Fibroblast of skin of back (primary cell): ENCODE measurements at places on chromosomes 7 and 10.

DNA sequence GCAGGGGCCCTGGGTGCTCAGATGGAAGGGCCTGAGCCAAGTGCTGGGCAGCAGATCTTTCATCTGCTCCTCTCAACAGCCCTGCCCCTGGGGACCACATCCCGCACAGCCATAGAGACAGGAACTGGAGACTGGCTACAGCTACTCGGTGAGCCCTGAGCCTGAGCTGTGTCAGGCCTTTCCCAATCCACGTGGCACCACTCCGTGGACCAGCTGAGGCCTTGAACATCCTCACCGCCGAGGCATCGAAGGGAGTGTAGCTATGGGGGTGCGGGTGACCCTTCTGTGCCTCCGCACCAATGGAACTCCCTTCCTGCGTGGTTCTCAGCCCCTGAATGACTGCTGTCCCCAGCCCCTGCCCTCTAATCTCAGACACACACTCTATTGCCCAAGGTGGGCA lies 362.7 kb upstream of the SHH start:
- no peak for DNase-seq

DNA sequence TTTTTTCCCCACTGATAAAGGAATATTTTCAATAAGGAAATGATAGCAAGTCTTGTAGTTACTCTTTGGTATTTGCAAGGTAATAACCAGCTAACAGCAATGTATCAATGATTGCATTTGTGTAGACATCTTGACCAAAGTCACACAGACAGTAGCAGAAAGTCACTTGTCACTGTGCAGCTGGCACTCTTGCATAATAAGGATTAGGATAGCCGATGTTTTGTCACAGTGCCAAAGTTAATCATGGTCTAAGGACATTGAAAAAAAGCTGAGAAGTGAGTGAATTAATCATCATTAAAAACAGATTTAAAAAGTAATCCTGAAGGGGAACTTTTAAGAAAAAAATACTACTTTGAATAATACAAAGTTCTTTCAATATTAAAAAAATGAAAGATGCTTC lies 834.3 kb upstream of the C7orf33 start:
- DNase-seq: no peak

DNA sequence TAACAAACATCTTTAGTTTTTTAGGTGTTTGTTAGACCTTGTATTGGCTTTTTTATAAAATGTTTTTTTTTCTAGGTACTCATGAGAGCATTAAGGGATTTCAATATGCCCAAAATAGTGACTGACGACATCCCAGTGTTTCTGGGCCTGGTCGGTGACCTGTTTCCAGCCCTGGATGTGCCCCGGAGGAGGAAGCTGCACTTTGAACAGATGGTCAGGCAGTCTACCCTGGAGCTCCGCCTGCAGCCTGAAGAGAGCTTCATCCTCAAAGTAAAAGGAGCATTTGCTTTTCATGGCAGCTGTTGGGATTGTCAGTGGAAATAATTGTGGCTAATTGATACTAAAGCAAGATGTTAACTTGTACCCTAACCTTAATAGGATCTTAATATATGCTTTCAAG lies 161.5 kb downstream of the DNAH11 start:
- DNase-seq: no peak

- DNase-seq: peak; percentile 68
These were observed 9.6 kb downstream of the CCL26 start for GRCh38 chr7:75762350-75762917.

DNA sequence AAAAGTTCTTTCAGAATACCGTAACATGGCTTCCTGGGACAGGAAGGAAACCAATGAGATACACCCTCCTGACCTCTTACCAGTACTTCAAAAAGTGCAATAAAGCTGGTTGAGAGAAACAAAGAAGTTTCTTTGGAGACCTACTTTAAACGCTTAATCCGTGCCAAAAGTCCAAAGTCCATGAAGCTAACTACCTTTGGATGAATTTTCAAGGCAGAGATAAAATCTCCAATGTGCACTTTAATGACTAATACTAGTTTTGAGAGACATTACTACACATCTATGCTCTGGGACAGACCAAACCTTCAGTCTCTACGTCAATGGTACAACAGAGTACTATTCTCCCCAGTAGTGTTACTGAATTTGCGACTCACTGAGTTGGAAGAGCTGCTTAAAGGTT lies 46.1 kb downstream of the UBE2H start:
- no peak for DNase-seq

DNA sequence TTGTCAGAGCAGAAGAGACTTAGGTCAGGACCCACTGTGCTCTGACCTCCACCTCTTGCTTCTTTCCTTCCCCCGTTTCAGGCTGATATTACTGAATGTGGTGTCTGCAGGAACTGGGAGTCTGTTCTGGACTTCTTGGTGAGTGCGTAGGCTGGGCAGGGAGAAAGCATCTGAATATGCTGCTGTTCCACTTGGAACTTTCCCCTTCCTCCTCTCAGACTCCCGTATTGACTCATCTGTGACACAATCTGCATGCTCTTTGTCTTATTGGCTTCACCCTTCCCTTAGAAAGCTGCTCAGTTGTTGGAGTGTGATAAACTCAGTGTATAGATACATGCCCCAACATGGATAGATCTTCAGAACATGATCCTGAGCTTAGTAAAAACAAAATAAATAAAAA lies 137.6 kb upstream of the HABP2 start:
- DNase-seq: no peak

DNA sequence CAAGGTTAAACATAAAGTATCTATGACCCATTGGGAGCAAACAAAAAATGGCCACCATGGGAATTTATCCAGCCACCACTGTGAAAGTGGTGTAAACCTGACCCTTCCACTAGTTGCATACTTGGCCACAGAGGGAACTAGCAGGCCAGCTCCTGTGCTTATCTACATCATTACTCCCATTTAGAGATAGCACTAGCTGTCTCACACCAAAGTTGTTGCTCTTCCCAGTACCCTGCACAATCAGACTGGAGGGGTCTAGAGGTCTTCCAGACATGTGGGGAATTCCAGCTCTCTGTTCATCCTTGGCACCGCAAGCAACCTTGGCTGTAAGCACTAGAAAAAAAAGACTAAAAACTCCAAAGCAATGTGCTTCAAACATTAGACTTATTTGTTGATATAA lies 113.9 kb downstream of the IPMK start:
- no peak for DNase-seq

GRCh38 chr7:8714791-8715190 lies 281.4 kb downstream of the NXPH1 start:
- DNase-seq: no peak

- peak; percentile 12 for DNase-seq
These were observed 51.2 kb upstream of the ANAPC16 start for GRCh38 chr10:72164617-72165016.

GRCh38 chr10:110534571-110534970 lies 32.9 kb upstream of the SMC3 start:
- no peak for DNase-seq

- no peak for DNase-seq
These were observed 48.4 kb downstream of the NKX6-2 start for GRCh38 chr10:132737390-132738048.

GRCh38 chr10:20630092-20630643 lies 266.9 kb downstream of the NEBL start:
- peak; percentile 5 for DNase-seq

DNA sequence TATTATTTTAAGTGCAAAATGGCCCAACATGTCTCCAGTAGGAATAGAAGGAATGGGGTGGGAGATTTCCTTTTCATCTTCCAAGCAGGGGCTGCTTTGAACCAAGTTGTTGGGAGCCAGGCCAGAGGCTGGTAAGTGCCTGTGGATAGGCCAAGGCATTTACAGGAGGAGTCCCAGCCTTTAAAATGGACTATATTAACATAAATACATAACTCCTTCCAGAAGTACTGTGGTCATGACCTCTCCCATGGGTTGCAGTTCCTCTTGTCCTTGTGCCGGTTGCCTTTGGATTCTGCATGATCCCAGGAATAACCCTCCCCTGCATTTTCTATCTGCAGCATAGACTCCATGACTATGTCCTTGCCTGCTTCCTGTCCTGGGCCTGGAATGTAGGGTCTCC lies 95.8 kb downstream of the SEC23IP start:
- DNase-seq: no peak

DNA sequence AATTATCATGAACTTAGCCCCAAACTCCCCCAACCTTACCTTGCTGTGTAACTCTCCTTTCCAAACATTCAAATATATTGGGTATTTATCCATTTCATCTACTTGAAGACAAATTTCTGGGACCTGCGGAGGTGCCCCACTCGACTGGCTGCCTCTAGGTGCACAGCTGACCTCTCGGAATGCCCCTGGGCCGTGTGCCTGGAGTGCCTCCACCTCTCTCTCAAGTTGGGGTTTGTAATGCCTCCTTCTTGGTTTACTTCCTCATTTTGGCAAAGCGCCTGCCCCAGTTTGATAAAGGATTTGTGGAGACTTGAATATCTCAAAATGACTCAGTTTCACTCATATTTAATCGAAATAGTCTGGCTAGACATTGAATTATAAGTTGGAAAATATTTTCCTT lies 16.6 kb downstream of the ZNF777 start:
- DNase-seq: no peak

- DNase-seq: peak; percentile 30
These were observed 393.6 kb upstream of the GALNT17 start for GRCh38 chr7:70738151-70738885.

- no peak for DNase-seq
These were observed 149.7 kb downstream of the LRRTM3 start for GRCh38 chr10:67075491-67075971.

DNA sequence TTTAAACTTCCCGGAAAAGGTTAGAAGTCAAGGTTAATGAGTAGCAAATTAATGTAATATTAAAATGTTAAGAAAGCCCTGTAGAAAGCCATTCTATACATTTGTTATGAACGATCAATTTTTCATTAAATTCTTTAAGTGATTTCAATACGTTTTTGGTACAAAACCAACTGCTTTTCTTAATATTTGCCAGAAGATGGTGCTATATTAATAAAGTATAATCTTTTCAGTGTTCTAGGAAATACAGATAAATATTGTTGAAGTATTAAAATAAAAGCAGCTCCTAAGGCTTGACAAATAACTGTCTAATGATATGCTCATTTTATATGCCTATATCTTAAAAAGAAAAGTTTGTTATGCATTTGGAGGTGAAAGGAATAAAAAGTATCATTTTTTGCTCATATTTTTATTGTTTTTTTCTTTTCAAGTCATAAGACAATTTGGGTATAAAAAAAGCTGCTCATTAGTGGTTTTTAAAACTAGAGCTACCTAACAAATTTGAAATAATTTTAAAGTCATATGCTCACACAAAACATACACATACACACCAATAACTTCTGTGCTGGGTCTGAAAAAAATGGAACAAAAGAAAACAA lies 130.3 kb upstream of the POT1 start:
- peak; percentile 25 for DNase-seq

DNA sequence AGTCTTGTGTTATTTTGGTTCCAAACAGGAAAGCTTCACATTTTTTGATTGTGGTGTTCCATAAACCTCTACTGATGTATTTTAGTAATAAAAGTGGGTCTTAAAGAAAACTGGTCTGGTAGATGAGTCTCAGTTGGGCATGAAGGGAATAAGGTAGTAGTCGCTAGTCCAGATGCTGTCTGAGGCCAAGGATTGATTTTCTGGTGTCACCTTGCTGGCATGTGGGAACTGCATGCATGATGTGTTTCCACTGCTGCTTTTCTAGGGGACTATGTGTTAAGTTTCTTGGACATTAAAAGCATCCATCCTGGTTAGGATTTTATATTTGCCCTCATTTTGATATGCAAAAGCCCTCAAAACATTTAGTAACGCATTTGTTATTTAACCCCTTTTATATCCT lies 123.7 kb upstream of the GJD4 start:
- no peak for DNase-seq

GRCh38 chr10:73759512-73760115 lies 15.4 kb downstream of the SEC24C start:
- DNase-seq: no peak

GRCh38 chr7:31102151-31102972 lies 50.3 kb downstream of the ADCYAP1R1 start:
- no peak for DNase-seq

DNA sequence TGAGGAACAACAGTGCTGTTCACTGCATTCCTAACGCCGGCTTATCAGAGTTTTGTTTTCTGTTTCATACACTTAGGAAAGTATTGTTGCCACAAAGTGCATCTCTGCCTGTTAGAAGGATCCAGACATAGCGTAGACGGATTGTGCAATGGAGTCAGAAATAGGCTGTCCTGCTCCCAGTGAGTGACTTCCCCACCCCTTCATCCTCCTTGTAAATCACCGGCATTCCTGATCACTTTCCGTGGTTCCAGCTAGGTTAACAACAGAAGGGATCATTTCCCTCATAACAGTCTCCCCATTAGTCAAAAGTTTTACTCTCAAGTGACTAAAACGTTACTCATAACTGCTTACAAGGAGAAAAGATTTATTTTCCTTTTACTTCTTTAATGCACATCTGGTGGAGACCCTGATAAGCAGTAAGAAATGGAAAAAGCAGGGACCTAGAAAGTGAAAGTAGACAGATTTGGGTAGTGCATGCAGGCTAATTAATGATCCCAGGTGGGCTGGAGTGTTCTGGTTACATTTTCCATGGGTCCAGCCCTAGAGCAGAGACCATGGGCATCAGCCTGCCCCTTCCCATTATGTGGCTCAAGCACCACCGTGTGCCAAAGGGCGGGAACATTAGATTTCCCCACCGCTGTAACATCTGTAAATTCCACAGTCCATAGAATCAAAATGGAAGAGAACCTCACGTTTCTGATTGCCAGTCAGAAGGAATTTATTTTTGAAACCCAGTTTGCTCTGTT lies 395.1 kb upstream of the GALNT17 start:
- DNase-seq: peak; percentile 73

DNA sequence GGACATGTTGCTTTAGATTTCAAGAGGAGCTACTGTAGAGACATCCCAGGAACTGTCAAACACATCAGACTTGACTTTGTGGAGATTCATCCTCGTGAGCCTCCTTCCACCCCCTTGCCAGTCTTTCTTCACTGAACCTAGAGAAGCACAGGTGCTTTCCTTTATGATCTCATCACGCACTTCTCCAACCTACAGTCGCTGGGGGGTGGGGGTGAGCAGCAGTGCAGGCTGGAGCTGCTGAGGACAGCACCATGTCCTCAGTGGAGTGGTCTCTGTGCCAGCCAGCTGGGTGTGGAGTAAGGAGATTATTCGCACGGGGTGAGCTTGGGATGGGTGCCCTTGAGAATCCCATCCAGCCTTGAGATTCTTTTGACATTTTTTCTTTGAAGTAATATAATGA lies 88.1 kb downstream of the VOPP1 start:
- no peak for DNase-seq

GRCh38 chr7:34100661-34101060 lies 195.3 kb downstream of the BMPER start:
- no peak for DNase-seq

DNA sequence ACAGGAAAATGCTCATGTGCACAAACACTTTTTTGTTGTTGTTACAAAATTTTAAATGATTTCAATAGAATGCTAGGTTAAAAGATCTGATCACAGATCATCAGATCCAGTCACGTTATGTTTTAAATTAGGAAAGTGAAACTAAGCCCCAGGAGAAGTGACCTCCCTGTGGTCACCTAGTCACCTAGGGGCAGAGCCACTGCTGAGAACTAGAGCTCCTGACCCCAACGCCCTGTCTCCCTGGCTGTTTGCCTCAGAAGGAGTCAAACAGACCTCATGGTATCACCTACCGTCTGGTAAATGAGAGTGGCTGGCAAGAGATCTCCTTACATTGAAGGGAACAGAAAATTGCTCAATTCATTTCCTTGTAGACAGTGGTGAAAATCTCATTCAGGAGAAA lies 447.3 kb downstream of the ADRA2A start:
- DNase-seq: no peak
